ENCODE measurements at places on chromosomes 7 and 10.

DNA sequence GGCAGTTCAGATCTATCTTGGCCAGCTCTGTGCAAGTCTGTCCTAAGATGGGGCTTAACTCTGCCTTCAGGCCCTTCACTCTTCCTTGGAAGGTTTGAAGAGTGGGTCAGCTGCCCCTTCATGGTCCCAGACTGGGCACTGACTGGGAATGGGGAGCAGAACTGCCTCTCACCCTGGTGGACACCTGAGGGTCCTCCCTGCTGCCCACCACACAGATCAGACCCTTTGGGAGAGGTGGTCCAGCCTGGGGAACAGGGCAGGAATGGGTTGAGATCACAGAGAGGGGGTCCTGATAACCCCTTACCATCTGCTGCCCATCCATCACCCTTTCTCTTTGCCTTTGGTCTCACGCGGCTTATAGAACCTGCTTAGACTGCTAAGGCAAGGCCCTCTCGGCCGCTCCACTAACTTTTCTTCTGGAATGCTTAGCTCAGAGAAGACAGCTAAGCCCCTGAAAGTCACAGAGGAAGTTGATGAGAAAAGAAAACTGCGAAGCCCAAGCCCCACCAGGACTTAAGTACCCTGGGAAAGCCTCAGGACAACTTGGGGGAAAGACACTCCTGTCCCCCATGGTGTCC, 402 bp upstream of the CDHR1 start:
- no peak for DNase-seq

GRCh38 chr7:92848441-92848840, 12.1 kb upstream of the CDK6 start:
- no peak for DNase-seq

- DNase-seq = peak; percentile 32
Measured at GRCh38 chr7:135320268-135320667, 86.6 kb downstream of the STRA8 start.

- DNase-seq = no peak
Measured at GRCh38 chr7:99469381-99470065, 3.2 kb upstream of the ZNF789 start.

GRCh38 chr7:3732395-3733005, 431.4 kb downstream of the SDK1 start:
- no peak for DNase-seq

DNA sequence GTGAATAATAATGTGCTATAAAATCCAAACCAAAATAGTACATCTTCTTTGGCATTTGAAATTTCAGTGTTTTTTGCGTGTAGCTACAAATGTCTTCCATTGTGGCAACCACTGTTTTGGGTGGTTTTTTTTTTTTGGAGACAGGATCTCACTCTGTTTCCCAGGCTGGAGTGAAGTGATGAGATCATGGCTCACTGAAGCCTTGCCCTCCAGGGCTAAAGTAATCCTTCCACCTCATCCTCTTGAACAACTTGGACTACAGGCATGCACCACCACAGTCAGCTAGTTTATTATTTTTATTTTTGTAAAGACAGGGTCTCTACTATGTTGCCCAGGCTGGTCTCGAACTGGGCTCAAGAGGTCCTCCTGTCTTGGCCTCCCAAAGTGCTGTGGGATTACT, 455.1 kb downstream of the AUTS2 start:
- no peak for DNase-seq

GRCh38 chr10:110481919-110482318, 15.8 kb upstream of the DUSP5 start:
- DNase-seq = no peak

DNA sequence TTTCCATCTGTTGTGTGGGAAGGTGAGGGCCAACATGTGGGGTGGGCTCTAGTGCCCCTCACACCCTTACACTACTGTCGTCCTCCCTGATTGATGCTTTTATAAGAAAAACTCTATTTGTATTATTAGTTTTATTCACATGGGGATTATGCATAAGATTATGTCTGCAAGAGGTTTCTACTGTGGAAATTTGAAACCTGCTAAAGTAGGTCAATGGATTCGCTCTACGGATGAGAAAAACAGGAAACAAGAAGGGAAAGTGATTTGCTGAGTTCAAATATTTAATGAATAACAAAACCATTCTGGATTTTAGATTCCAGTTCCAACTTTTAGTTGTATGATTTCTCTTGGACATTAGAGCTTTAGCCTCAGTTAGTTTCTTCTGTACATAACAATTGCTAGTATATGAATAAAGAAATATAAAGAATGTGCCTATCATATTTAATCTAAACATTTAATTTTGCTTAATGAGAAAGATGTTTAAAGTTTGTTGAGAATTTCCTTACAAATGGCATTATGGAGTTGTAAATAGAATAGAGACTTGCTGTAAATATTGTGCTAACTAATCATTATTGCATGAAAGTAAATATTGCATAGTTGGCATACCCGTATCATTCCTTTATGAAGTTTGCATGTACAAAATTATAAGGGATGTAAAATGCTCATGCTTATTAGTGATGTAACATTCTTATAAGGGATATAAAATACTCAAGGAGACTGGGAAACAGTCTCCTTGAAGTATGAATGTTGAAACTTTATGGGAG, 193.8 kb downstream of the THSD7A start:
- DNase-seq = no peak

DNA sequence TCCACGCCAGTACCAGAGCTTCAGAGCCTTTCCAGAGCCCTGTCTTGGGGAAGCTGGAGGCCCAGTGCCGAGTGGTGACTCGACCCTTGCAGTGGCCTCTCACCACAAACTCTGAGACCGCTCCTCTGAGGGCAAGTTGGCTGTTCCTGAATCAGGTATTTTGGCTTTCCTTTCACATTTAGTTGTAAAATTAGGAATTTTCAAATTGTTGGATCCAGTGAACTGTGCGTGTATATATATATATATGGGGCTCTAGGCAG, 128.7 kb upstream of the UNC5B start:
- DNase-seq = no peak

DNA sequence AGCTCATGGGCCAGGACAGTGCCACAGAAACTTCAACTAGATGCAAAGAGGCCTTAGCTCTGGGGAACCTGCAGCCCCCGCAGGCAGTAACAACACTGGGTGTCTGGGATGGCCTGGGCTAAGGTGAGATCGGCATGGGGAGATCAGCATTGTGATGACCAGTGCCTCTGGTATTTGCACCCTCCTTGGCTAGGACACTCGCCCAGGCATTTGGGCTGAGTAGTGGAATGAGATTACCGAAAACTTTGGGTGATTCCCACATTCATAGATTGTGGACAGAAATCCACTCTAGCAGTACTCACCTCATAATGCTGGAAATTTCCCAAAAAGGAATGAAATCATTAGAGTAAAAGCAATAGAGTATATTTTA, 70.6 kb upstream of the ZMIZ2 start:
- peak; percentile 71 for DNase-seq

- DNase-seq = no peak
Measured at GRCh38 chr7:155850001-155850436, 37.8 kb upstream of the SHH start.

- no peak for DNase-seq
Measured at GRCh38 chr7:1447551-1448244, 11.6 kb downstream of the MICALL2 start.

DNA sequence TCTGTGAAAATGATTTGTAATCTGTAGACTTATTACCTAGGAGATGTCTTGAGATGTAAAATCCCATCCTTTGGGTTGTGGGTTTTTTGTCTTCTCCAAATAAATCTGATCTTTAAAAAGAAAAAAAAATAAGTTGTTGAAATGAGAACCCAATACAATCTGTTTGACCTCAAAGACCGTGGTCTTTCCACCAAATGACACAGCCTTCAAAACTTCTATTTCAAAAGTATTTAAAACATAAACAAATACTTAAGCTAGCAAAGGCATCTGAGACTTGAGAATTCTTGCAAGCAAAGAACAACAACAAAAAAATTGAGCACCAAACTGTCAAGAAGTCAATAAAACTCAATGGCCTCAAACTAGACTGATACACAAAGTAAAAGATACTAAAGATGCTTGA, 67.9 kb upstream of the HECW1 start:
- DNase-seq = no peak

DNA sequence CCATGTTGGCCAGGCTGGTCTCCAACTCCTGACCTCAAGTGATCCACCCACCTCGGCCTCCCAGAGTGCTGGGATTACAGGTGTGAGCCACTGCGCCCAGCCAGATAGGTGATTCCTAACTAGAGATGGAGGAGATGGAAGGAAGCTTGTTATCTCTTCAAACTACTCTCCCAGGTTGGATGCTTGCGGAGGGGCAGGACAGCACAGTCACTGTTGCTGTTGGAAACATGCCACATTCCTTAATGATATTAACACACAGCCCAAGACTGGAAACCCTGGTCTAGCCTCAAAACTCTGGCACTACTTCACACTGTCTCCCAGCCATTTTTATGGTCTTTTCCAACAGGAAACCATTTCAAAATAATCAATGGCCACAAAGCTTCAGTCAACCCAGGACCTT, 468.8 kb upstream of the NRP1 start:
- DNase-seq = no peak
